ENCODE measurements at places on chromosomes 2 and 18.

DNA sequence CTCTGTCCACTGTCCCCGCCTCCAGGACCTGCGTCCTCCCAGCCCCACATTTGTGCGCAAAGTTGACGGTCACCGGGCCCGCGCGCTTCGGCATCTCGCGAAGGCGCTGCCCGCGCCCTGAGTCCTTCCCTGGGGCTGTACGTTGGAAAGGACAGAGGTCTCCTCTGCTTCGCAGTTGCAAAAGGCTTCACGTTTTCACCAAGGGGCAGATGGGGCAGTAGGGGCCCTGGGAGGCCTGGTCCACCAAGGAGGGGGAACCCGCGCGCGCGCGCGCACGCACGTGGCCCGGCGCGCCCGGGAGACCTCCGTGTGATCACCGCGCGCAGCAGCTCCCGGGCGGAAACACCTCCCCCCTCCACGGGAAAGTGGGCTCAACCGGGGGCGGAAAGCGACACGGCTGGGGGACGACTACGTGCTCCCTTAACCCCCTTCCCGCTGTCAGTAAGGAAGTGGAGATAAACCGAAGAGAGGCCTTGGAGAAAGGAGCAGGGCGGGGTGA, 21.9 kb downstream of the TEX44 start:
- peak; percentile 66 for DNase-seq

GRCh38 chr2:2057125-2057721, 273.9 kb downstream of the MYT1L start:
- no peak for DNase-seq

DNA sequence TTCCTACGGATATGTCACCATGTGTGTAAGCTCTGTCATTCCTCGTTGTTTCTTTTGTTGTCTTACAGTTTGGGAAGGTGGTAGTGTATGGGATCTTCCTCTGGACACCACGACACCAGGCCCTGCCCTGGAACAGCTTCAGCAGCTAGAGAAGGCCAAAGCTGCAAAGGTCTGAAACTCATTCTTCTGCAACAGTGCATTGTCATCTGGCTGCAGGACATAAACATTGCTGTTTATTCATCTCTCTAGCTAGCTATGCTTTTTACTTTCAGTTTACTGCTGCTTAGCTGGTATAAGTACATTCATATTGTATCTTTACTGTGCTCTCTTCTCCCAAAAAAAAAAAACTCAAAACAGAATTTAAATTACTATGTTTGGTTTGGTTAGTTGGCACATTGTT, 39.2 kb upstream of the KCNJ13 start:
- DNase-seq = no peak

GRCh38 chr2:47065771-47066380, 89.2 kb downstream of the STPG4 start:
- no peak for DNase-seq

DNA sequence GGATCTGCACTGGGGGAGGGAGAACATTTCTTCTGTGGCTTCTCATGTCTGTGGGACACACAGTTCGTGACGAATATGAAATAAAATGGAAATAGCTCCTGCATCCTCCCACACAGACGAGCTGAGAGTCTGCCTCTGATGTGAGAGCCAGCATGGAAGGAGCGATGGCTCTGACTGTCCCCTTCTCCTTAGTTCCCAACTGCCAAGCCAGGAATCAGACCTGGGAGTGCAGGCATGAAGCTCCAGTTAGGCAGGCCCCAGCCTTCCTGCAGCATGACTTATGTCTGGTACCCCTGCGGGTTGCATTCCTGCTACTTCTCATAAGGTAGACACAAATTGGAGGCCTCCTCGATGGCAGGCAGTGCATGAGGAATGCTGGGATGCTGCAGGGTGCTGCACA, 56.2 kb downstream of the PRKCE start:
- no peak for DNase-seq

DNA sequence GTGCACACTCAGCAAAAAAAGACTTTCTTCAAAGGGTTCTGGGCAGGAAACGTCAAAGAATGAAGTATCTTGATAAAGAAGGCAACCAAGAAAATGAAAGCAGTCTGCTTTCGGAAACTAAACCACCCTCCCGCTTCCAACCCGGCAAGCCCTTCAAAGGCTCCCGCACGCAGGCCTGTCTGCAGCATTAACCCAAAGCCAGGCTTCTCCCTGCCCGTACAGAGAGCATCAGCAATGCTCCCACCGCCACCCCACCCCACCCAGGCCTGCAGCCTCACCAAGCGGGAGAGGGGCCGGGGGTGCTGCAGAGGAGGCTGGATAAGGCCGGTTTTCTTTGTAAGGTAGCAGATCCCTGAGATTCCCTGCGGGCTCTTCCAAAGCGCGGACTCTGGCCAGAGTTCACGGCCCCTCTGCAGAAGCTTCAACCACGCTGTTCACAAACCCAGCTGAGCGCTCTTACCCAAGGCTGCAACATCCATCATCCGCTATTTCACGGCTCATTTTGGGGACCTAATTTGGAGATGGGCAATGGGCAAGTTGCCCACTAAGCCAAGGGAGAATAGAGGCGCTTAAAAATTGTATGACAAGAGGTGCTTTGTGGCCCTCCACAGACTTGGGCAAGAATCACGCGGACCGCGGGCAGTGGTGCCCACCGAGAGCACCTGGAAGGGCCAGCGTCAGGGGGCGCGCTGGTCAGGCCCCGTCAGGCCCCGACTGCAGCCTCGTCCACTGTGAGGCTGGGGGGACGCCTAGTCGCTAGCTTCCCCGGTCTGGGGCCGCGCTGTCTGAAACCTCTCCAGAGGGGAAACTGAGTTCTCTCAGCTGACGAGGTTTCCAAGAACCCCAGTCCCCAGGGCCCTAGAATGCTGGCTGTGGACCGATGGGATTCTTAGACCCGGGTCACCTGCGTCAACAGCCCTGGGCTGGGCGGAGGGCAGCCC, 225.4 kb upstream of the ID2 start:
- peak; percentile 75 for DNase-seq

- no peak for DNase-seq
Measured at GRCh38 chr2:57882895-57883515, 163.6 kb upstream of the VRK2 start.

DNA sequence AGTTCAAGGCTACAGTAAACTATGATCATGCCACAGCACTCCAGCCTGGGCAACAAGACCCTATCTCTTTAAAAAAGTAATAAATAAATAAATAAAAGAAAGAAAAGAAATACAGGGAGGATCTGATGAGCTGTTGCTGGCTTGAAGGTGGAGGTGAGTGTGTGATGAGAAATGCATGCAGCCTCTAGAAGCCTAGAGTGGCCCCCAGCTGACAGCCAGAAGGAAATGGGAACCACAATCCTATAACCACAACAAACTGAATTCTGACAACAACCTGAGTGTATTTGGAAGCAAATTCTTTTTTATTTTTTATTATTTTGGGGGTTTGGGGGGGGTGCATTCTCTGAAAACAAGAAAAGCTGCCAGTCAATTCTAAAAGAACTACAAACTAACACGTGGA, 14.6 kb downstream of the NOL10 start:
- DNase-seq = no peak

DNA sequence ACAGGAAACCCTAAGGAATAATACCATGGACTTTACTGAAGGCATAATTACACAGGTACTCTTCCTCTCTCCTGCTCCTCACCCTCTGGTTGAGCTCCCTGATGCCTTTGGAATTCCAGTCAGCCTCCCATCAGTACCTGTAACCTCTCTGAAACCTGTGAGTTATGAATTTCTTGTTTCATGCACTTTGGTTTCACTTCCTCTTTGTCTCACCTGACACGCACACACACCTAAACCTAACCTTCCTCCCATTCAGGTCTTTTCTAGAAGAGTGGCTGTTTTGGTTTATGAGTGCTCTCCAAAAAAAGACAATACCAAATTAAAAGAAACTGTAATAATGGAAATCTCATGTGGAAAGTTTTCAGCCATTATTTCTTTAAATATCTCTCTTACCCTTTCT, 451.3 kb upstream of the VWC2L start:
- DNase-seq = no peak

DNA sequence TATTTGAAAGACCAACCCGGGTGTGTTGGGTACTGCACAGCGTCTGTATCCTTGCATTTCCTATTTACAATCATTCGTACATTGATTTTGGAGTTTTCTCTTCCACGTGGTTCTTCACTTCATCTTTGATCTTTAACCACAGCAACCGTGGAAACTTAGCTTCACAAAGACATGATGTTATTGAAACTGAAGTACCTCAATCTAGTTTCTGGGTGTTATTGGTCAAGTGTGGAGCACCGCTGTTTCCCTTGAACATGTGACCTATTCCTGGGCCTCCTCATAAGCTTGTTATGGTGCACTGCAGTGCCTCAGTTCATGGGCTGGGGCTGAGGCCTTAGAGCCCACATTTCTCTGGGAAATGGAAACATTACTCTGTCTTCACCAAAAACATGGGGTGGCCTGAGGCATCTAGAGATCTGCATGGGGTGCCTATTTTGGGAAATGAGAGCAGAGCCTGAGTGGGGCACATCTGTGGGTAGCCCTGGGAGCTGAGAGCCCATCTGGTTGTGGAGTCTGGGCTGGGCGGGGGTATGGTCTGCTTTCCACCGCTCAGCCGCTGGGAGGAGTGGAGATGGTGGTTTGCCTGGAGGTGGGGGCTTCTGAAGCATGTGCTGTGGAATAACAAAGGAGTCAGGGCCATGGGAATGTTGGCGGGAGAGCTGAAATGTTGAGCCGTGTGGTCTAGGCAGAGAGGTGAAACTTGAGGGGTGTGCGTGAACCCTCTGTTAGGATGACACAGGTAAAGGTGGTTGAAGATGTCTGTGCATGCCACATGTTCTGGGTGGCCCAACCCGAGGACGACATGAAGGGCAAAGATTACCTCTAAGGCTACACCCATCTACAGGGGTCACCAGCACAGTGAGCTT, 37.4 kb downstream of the ZNF236 start:
- DNase-seq = peak; percentile 50

- DNase-seq = no peak
Measured at GRCh38 chr2:238904716-238905115, 56.8 kb downstream of the TWIST2 start.

- DNase-seq = no peak
Measured at GRCh38 chr2:157159221-157159934, 98.1 kb upstream of the GALNT5 start.

GRCh38 chr2:239145601-239146000, 255.2 kb downstream of the HDAC4 start:
- DNase-seq = no peak

GRCh38 chr2:57156231-57156924, 890.2 kb upstream of the VRK2 start:
- no peak for DNase-seq

GRCh38 chr2:221444106-221444505, 128.0 kb downstream of the EPHA4 start:
- DNase-seq = no peak

- peak; percentile 81 for DNase-seq
Measured at GRCh38 chr2:121699421-121700333, 37.0 kb downstream of the NIFK start.

- no peak for DNase-seq
Measured at GRCh38 chr2:234339501-234339900, 157.4 kb downstream of the ARL4C start.

DNA sequence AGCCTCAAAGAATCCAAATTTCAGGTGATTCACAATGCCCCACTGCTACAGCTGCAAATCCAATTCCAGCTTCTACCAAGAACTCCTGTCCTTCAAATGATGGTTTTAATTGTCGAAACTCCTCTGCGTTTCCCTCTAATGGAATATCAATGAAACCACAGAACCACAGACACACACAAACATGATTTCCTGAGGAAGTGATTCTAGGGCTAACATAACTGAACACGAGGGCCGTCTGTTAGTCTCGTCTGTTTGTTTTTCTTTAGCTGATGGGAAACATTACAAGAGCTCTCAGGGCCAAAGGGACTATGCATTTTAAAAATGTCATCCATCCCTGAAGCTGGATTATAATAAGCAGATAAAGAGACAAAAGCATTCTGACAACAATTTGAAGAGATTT, 59.4 kb downstream of the RNF152 start:
- DNase-seq = no peak

- peak; percentile 79 for DNase-seq
Measured at GRCh38 chr2:3604991-3605961, 10.4 kb downstream of the COLEC11 start.

- DNase-seq = peak; percentile 37
Measured at GRCh38 chr2:57516698-57517340, 529.8 kb upstream of the VRK2 start.

GRCh38 chr2:219565130-219566080, 5.9 kb downstream of the OBSL1 start:
- no peak for DNase-seq

GRCh38 chr2:43265001-43265400, 38.6 kb upstream of the ZFP36L2 start:
- DNase-seq = no peak

- DNase-seq = no peak
Measured at GRCh38 chr2:161358838-161359237, 50.6 kb downstream of the PSMD14 start.

DNA sequence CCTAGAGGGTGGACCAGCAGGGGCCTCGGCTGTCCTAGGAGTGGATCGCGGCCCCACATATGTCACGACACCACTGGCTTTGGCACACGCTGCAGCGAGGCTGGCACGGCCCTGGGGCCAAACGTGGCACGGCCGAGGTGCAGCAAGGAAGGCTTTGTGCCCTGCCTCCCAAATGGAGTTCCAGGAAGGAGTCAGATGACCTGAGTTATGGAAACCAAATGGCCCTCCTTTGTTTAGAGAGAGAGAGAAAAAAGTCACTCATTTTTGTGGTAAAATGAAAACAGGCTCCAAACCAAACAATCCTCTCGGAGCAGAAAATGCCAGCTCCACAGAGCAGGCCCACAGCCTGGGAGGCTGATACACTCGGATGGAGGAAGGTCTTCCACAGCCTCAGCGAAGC, 105.6 kb downstream of the ANTXR1 start:
- DNase-seq = no peak

DNA sequence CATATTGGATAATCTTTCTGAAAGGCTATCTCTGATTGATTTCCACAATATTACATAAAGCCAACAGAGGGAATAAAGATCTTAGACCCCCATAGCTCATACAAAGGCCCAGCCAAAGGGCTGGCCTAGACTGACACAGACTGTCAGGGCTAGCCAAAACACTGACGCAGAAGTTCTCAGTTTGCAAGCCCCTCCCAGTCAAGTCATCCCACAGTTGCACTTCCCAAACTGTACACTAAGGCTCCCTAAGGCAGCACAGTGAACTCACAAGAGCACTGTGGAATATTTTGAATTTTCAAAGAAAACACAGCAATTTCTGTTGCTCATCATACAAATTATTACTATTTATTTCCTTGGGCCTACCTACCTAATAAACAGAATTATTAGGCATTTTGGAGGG, 244.9 kb downstream of the SP3 start:
- no peak for DNase-seq

GRCh38 chr2:217835931-217836891, 166.6 kb downstream of the TNS1 start:
- no peak for DNase-seq

- DNase-seq = no peak
Measured at GRCh38 chr2:63029058-63029457, 21.6 kb upstream of the OTX1 start.

GRCh38 chr18:32759611-32760167, 13.1 kb downstream of the KLHL14 start:
- no peak for DNase-seq

DNA sequence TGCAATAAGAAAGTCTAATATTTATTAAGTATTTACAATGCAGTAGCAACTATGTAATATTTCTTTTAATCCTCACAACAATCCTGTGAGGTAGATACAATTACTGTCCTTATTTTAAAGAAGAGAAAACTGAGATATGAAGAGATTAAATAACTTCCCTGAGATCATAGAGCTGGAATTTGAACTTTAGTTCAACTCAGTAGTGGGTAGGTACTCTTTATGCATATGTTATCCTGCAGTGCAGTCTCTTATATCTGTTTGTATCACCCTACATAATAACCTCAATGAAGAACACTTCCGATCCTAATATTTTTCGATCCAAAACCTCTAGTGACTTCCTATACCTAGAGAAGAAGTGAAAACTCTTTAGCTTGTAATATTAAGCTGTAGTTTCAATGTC, 64.2 kb downstream of the PLA2R1 start:
- DNase-seq = no peak

Measured in GM20000 (cell line).